ENCODE measurements at places on chromosomes 1 and 21.
A peak's percentile ranks its signal among the peaks of the same experiment; 100 is the strongest.

GRCh38 chr1:228865627-228866330, 130.5 kb downstream of the RHOU start:
- no peak for DNase-seq

DNA sequence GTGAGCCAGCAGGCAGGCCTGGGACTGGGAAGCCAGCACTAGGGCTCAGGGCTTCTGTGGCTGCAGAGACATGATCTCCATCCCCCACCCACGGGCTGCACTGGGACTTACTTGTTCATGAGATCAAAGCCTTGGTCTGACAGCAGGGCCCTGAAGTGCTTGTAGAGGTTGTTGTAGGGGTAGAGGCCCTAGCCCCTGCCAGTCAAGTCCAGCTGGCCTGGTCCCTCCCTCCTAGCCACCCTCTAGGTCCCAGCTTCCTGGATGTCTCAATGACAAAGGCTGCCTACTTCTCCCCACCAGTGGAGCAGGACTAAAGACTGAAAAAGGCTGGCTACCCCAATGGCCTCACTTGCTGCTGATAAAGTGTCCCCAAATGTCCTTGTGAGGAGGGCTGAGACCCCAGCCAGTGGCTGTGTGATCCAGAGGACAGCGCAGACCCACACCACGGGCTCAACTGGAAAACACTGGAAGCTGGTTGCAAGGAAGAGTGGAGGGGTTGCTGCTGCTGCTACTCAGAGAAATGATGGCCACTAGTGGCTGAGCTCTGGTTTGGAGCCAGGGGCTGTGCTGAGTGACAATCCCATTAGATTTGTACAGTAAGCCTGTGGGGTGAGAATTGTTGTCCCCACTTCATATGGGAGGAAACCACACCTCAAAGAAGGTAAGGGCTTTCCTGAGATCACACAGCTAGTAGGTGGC, 1.4 kb downstream of the HTR1D start:
- no peak for DNase-seq

GRCh38 chr1:51856745-51857144, 21.8 kb downstream of the NRDC start:
- DNase-seq = no peak

DNA sequence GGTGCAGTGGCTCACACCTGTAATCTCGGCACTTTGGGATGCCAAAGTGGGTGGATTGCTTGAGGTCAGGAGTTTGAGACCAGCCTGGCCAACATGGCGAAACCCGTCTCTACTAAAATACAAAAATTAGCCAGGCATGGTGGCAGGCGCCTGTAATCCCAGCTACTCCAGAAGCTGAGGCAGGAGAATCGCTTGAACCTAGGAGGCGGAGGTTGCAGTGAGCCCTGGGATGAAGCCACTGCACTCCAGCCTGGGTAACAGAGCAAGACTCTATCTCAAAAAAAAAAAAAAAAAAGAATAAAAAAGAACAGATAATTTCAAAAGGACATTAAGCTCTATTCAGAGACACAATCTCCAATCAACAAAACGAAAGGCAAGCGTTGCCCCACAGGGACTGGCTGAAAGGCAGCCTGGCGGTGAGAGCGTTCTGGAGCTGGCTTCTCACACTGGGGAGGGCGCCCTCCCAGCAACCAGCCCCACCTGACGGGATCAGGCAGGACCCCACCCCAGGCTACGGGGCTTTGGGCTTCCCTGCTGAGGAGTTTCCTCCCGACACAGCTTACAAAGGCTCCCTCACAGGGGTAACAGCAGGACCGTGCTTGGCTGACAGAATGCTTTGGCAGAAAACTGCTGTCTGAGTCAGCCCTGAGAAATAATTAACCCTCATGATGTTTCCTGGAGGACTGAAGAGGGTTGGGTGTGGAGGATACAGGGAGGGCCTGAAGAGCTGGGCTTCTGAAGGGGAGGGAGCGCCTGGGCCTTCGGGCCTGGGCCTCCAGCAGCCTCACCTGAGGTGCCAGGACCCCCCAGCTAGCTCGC, 31.1 kb upstream of the SRP9 start:
- DNase-seq = peak; percentile 70

- no peak for DNase-seq
Observed at GRCh38 chr1:181483285-181484195, at the start of gene CACNA1E. TSS of gene CACNA1E (plus strand) at chr1:181483517. CDS start at chr1:181483745, 228 bp downstream.

DNA sequence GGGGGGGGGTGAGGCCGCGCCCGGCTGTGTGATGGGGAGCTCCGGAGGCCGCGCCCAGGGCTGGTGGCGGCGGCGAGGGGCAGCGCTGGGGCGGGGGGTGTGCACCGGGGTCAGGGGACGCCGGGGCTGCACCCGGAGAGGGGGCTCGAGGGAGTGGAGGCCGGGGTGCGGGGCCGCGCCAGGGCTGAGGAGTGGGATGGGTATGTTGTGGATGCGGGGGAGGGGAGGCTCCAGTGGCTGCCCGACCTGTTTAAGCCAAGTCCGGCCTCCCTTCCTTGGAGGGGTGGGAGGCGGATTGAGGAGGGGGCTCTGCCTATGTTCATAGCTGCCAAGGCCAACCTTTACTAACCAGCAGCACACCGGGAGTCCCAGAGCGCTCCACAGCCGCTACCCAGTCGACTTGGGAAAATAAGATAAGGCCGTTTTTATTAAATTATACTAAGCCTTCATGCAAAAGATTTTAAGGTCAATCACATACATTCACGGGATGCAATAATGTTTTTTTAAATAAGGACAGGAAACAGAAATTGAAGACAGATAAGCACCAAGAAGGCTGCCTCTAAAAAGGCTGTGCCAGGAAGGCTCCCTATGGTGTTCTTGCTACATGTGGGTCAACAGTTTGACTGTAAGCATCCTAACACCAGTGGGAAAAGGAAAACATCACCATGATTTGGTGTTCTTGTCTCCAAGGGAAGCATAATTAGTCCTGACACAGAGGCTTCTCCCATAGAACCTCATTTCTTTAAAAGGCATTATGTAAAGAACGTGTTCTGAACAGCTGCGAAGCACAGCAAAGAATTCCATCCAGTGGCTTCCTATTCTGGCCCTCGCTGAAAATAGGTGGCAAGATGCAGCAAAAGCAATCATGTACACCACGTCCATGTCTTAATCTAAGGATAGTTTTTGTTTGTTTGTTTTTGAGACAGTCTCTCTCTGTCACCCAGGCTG, 626 bp upstream of the HLCS start:
- DNase-seq = no peak

DNA sequence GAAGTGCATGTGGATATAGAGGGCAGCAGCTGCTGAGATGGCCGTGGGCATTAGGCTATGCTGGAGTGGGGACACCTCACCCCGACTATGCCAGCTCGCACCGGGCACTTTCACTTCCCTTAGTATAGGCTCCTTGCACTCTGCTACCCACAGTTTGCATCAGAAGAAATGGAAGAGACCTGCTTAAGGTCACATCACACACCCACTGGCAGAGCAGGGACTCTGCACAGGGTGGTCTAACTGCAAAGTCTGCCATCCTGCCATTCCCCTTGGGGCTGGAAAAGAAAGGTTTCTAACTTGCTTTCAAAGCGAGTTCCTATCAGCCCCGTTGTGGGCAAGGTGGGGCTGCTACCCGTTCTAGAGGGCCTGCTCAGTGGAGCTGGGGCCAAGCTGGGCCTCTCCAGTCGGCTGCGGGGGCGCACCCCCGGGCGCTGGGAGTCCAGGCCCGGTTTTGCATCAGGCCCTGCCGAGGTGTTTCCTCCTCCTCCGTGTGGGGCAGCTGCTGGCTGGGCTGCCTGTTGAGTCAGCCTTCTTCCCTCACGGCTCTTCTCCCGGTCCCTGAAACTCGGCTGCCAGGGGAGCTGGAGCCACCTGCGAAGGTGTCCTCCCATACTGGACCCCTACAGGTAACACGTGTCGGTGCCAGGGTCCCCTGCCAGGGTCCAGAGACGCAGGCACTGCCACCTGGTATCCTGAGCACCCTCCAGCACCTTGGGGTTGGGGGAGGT, at the start of gene SYTL1:
Gene SYTL1 (plus strand): TSS at position 498 of the 728 bp plus-strand sequence. CDS start 3,313 bp downstream, outside the sequence.
- no peak for DNase-seq

- no peak for DNase-seq
Observed at GRCh38 chr1:169086603-169087455, 19.7 kb upstream of the ATP1B1 start.

GRCh38 chr21:45108808-45109781, 34.7 kb downstream of the ADARB1 start:
- no peak for DNase-seq

DNA sequence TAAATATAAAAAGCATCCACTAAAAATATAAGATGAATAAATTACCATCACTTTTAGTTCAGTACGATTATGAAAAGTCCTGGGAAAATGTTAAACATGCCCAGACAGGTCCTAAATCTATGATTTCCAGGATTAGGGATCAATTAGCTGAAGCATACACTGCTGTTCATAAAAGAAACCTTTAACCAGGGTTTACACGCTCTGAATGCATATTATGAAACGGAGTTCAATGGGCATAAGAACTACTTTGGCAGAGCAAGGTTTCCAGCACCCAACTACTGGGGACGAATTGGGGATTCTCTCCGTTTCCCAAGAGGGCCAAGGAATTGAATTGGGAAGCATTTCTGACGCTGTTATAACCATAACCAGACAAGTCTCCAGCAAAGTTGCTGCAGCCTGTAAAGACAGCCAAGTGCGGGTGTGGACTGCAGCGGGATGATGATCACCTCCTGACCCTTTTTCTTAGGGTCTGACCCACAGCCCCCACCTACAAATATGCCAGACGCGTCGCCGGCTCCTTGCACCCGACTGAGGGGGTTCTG, 1.6 kb downstream of the SLC30A1 start:
- no peak for DNase-seq

DNA sequence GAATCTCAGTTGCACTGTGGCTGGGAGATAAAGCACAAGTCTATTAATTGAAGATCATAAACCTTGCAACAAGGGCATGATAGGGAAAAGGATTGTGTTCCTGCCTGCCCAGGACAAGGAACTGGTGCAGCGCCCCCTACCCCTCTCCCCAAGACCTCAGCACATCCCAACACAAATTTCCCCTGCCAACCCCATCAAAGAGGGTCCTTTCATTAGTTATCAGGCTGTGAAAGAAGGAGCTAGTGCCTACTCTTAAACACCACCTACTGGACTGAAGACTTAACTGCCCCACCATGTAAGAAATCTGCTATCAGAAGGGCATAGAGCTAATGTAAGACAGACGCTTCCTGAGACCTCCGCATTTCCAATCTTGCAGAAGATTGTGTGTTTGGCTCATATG, 372.6 kb downstream of the AGBL4 start:
- DNase-seq = no peak

DNA sequence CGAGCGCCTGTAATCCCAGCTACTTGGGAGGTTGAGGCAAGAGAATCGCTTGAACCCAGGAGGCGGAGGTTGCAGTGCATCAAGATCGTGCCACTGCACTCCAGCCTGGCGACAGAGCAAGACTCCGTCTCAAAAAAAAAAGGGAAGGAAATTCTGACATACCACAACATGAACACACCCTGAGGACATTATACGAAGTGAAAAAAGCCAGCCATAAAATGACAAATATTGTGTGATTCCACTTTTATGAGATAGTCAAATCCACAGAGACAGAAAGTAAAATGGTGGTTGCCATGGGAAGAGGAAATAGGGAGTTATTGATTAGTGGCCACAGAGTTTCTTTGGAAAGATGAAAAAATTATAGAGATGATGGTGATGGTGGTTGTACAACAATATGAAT, 41.7 kb downstream of the EVI5 start:
- no peak for DNase-seq
